ENCODE measurements at places on chromosomes 2 and 18.

GRCh38 chr2:236592821-236593220 lies 23.2 kb downstream of the ACKR3 start:
- no peak for DNase-seq

DNA sequence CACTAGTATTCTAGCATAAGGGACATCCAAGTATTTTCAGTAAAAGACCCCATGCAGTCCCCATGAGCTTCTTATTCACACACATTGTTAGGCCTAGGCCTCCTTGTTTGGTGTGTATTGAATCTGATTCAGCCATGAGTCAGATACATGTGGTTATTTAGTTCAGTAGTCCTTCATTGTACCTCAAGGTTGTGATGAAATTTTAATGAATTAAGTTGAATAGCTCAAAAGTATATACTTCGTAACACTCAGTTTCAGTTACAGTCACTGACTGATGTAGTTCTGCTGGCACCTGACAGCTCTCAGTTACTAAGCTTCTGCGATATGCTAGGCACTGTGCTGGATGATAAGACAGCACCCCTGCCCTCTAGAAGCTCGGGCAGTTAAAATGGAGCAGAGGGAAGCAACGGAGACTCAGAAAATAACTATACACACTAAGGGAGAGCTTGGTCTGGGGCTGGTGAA lies 86.4 kb downstream of the XRCC5 start:
- DNase-seq = no peak

GRCh38 chr2:12169721-12170120 lies 423.3 kb downstream of the LPIN1 start:
- no peak for DNase-seq

- no peak for DNase-seq
These were observed 14.0 kb upstream of the CCNYL1 start for GRCh38 chr2:207697411-207697810.

DNA sequence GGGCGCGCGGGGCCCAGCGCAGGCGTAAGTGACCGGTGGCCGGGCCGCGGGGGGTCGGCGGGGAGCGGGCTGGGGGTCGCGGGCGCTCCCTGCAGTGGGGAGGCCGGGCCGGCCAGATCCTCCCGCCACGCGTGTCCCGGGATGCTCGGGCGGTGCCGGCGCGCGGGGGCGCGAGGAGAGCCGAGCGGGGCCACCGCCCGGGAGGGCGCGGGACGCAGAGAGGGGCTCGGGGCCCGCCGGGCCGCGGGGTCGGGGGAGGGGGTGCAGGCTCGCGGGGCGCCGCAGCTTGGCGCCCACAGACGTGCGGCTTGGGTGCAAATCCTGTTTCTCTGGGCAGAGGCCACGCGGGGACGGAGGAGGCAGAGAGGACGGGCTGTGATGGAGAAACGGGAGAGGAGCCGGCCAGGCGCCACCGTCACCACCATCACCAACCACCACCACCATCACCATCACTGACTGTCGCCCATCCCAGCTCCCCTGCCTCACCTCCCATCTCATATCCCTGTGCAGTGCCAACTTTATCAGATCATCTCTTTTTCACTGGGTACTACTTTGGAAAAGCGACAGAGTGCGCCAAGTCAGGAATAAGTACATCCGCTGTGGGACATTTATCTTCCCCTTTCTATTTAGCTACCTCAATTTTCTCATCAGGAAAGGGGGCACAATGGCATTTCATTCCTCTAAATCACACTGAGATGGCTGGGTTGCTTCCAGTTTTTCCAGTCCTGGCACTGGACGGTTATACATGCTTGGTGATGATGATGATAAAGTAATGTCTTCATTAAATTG lies 97.2 kb upstream of the GPR45 start:
- DNase-seq = no peak
